Inflammatory macrophage (primary cell): ENCODE measurements at places on chromosomes 2 and 18.

- DNase-seq = no peak
Measured at GRCh38 chr2:54092940-54093339, 22.5 kb upstream of the ACYP2 start.

DNA sequence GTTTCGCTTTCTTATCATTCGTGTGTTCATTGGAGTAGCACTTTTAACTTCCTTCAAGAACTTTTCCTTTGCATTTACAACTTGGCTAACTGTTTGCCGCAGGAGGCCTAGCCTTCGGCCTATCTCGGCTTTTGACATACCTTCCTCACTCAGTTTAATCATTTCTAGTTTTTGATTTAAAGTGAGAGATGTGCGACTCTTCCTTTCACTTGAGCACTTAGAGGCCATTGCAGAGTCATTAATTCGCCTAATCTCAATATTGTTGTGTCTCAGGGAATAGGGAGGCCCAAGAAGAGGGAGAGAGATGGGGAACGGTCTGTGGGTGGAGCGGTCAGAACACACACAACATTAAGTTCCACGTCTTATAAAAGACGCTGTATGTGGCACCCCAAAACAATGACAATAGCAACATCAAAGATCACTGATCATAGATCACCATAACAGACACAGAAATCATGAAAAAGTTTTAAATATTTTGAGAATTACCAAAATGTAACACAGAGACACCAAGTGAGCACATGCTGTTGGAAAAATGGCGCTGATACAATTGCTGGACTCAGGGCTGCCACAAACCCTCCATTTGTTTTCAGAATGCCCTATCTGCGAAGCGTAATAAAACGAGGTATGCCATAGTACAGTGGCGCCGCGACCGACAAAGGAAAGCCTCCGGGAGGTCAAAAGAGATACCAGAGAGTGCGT is 553 bp downstream of the TIGD1 start:
- no peak for DNase-seq

DNA sequence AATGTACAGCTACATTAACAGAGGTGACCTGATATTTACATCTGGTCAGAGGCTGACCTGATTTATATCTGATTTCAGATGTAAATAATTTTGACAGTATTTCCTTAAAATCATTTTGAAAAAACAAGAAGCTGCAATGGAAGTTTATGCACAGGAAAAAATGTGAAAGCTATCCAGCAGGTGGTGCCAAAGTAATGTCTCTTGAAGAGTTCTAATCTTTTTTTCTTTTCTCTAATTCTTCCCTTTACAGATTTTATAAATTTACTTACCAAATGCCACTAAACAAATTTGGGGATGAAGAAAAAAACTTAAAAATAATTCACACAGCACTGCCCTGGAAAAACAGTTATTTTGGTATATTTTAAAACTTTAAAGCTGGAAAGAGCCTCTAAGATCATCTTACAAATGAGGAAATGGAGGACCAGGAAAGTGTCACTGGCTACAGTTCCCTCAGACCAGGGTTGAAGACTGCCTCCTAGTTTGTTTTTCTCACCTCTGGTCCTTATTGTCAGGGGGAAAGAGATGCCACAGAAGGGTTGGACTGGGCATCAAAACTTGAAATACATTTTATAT is 16.4 kb upstream of the FBLN7 start:
- DNase-seq = peak; percentile 56

- DNase-seq = no peak
Measured at GRCh38 chr2:217937446-217937845, 65.3 kb downstream of the TNS1 start.

DNA sequence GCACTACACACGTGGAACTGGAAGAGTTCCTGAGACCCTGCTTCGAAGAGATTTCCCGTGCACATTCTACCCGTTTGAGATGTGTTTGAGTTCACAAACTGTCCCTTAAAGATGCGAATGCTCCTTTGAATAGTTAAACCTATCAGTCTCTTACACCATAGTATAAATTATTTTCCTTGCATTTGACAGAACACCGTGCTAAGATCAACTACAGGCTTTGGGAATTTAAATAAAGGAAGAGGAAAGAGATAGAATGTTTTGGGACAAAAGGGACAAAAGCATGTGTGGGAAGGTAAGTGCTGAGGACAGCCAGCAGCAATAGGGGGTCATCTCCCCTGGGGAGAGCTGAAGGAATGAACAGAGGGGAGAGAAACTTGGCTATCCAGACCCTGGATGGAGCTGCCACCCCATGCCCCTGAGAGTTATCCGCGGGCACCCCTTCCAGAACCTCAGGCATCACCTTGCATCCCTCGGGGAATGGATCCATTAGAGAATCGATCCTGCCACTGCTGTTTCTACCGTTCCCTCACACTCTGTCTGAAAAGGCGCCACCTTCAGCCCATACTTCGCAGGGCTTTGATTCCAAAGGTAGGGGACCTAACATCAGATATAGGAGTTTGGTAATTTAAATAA is 888 bp upstream of the ADCY3 start:
- no peak for DNase-seq

DNA sequence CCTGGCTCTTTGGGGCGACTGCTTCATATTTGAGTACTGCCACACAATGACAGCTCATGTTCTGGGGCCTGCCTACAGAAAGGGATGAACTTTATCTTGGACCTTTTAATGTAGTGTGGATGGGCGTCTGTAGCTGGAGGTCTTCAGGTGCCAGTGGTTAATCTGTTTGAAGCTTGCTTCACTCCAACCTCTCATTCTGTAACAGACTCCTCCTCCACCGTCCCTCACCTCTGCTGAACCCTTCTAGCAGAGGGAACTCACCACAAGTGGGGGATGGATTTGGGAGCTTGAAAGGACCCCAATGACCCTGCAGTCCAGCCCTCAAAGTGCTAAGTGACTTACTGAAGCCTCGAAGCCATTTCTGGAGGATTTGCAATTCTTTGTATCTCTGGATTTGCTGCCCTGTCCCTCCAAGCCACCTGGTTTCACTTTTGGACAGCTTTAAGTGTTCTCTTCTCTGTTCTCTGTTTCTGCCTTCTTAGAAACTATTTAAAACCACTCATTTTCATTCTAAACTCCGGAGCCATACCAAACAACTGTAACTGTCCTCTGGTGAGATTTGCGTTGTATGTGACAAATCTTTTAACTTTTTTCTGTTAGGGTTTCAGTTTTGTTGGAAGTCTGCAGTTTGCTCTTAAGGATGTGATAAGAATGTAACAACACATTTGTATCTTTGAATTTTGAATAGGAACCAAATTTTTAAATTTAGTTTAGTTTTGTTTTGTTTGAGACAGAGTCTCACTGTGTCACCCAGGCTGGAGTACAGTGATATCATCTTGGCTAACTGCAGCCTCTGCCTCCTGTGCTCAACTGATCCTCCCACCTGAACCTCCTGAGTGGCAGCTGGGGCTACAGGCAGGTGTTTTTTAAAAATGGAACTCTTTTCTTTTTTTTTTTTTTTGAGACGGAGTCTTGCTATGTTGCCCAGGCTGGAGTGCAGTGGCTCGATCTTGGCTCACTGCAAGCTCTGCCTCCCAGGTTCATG is 37.0 kb upstream of the CASP8 start:
- no peak for DNase-seq

GRCh38 chr2:74021407-74021755 is 36.7 kb downstream of the TET3 start:
- no peak for DNase-seq

DNA sequence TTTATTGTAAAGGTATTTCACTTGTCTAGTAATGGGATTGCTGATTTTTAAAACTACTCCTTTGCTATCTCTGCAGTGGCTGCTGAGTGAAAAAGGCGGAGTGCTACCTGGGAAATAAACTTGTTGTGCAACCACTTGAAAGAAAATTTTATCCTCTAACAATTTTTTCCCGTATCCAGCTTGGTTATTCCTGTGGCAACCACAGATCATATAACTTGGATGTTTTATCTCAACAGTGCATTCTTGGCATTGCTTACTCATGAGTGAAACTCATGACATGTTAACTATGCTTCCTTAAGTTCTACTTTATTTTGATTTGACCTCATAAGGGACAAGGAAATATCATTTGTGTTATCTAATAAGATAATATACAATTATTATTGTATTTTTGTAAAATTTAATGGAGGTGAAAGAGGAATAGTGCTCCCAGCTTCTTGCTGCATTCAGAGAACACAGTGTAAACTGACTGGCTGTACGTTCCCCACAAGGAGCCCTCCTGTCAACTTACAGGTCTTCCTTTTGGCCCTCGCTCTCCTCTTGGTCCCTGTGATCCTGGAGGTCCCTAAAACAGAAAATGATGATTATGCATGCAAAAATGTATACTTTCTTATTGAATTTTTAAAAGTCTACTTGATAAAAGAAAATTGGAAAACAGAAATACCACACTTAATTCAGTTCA is 82.7 kb downstream of the COL5A2 start:
- no peak for DNase-seq

DNA sequence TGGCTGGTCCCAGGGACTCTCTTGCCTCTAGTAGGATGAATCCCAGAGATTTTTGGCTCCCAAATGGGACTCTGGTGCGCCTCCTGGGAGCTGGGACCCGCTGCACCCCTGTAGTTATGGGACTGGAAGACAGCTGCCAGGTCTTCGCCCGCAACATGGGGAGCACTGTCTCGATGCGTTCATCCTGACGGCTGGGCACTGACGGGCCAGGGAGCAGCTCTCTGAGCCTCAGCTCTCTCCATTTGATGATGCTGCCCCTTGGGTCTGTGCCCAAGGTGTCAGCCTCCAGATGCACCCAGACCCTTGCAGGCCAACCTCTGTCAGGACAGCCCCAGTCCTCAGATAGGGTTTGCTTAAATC is 9.3 kb upstream of the ARMC9 start:
- no peak for DNase-seq

DNA sequence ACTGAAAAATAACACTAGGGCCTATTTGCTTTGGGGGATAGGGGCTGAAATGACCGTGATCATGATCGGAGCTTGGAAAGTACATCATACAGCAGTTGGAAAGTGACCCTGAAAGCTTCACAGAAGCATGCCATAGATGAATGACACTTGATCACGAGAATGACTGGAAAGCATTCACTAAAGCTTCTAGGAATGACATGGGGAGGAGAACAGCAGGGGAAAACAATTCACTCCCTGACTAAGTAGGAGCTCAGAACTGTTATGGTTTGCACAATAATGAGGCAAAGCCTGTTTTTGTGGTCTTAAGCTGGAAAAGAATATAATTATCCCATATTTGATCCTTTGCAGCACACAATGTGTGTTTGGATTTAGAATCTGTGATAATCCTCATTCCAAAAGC is 237.5 kb downstream of the NOL4 start:
- no peak for DNase-seq

- DNase-seq = no peak
Measured at GRCh38 chr18:44342946-44343345, 337.7 kb upstream of the SETBP1 start.

- DNase-seq = no peak
Measured at GRCh38 chr2:12964904-12965539, 248.3 kb downstream of the TRIB2 start.

DNA sequence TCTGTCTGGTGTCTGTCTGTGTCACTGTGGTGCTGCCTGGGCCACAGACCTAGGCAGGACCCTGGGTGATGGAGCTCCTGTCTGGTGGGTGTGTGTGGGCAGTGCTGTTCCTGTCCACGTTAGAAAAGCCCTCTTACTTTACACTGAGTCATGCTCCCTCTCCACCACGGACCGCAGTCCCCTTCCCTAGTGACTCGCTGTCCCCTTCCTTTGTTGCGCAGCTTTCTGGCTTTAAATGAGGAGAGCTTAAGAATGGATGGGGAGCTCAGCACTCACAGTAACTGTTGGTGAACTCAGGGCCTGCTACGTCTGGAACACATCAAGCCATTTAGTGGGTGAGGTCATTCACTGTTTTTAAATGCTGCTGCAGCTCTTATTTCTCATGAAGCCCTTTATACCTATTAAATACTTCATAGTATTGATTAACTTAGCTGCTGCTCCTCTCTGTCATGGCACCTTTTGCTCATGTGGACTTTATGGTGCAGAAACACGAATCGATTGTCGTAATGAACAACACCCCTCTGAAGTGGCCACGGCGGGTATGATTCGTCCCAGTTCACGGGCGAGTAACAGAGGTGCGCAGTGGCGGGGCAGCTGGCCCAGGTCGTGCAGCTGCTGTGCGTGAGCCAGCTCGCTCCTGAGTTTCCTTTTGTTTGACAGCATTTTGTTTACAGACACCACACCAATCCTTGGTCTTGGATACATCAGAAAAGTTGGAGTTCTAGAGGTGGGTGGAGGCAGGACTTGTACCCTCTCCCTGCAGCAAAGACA is 100.4 kb downstream of the LDLRAD4 start:
- DNase-seq = peak; percentile 41

GRCh38 chr2:215626812-215627281 is 191.0 kb upstream of the FN1 start:
- DNase-seq = no peak

DNA sequence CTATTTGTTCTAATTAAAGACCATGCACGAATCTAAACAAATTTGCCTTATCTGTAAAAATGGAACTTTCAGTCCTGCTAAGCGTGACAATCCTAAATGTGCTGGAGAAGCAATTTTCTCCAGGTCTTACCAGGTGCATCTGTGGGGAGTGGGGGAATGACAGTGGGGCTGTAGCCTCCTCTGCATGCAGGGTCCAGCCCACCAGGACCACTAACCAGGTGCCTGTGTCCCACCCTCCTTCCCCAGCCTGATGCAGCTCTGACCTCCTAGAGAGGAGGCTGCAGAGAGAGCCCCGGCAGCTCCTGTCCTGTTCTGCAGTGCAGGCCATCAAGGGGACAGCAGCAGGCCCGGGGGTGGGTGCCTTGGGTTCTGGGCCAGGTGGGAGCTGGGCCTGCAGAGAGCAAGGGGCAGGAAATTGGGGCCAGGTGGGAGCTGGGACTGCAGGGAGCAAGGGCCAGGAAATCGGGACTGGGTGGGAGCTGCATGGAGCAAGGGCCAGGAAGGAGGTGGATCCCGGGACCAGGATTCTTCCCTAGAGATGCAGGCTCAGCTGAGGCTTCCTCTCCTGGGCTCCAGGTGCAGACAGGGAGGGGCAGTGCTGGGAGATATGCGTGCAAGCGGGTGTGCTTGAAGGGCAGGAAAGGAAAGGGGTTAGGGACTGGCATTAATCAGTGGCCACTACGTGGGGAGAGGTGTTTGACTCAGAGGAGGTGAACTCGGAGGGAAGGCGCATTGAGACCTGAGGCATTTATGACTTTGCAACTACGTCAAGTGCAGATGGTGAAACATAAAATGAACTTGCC is 185.3 kb downstream of the ANKRD30B start:
- DNase-seq = no peak

GRCh38 chr18:48580782-48581181 is 42.0 kb downstream of the CTIF start:
- DNase-seq = no peak

- DNase-seq = peak; percentile 59
Measured at GRCh38 chr18:8478166-8478967, 130.9 kb upstream of the RAB12 start.

DNA sequence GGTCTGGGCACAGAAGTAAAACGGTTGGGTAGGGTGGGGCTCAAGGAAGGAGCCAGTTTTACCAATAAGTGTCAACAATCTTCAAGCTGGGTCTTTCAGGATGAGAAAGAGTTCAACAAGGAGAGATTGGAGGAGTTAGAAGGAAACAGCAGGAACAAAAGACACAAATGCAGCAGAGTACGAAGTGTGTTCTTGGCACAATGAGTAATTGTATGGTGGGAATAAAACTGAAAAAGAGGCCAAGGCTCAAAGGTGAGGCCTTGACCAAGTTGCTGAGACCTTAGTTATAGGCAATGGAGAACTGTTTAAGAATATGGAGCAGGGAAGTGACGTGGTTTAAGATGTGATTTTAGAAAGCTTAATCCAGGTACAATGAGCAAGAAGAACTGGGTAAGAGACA is 230.3 kb downstream of the PDE11A start:
- DNase-seq = no peak
